ENCODE measurements at places on chromosomes 16 and 17. TPM values are rescaled to one million over a fixed set of nuclear protein-coding genes. Genes with fewer than 3 reads are reported as not detected.
A peak's percentile ranks its signal among the peaks of the same experiment; 100 is the strongest.

- H3K36me3 ChIP-seq, result peaks cover 11% of the 10 kb centered on the region
- peak overlapping the region; percentile 94 for H3K27ac ChIP-seq
- H3K4me1 ChIP-seq, result peaks cover 81% of the 10 kb centered on the region
- no peaks in the 10 kb centered on the region for H3K27me3 ChIP-seq
Observed at GRCh38 chr17:56912105-56912999, 1.5 kb downstream of the TRIM25 start.

DNA sequence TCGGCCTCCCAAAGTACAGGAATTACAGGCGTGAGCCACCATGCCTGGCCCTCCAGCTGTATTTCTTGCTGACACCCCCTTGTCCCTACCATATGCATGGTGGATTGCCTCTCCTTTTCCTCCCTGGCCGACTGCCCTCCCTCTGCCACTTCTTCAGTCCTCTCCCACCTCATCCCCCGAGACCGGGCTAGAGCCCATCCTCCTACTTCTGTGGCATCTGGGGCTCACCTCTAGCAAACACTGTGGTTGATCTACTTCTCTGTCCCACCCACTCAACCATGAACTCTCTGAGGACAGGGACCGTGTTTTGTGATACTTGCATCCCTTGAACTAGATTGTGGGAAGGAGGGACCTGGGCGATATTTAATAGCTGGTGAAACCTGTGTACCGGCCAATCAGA lies 7.5 kb upstream of the AXIN2 start:
- H3K36me3 ChIP-seq, result no peaks in the 10 kb centered on the region
- DNase-seq, result no peak
- H3K27ac ChIP-seq, result no peak overlapping the region
- H3K4me3 ChIP-seq, result no peak overlapping the region

DNA sequence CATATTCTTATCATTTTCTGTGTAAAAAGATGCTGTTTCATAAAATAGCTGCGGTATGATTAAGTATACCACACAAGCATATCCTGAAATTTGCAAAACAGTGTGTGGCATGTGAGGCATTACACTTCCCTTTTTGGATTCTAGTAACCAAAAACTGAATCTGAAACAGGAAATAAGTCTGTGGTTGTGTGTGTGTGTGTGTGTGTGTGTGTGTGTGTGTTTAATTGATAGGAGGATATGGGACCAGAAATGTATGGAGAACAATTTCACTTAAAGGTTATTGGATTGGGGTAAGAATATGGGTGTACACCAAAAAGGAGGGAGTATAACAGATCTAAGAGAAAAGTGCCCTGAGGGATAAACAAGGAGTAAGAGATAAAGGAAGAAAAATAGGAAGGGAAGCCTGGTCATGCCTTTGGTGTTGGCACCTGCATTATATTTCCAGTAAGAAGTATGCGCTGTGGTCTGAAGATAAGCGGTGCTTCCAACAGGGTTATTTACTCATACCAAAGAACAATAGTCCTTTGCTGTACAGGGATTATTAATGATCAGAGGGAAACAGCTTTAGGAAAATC lies 4.0 kb downstream of the LYRM1 start:
- peaks cover 82% of the 10 kb centered on the region for H3K4me1 ChIP-seq
- no peaks in the 10 kb centered on the region for H3K36me3 ChIP-seq
- peak; percentile 74 for DNase-seq
- H3K27ac ChIP-seq, result peak overlapping the region; percentile 98
- peak overlapping the region; percentile 11 for H3K4me3 ChIP-seq

- H3K4me3 ChIP-seq, result no peak overlapping the region
- no peaks in the 10 kb centered on the region for H3K36me3 ChIP-seq
- DNase-seq, result no peak
Observed at GRCh38 chr17:18947866-18948265, 4.1 kb upstream of the SLC5A10 start.

DNA sequence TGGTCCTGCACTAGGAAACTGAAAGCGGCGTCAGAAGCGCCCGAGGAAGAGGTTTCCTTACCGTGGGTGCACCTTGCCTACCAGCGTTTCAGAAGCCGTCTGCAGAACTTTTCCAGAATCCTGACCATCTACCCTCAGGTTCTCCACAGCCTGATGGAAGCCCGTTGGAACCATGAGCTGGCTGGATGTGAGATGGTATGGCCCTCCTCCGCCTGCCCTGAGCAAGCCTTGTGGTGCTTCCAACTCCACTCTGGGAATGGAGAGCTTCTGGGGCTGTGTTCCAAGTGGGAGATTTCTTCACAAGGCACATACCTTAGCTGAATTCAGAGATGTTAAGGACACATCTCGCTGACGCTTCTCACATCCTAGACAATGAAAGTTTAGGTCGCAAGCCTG lies 51.8 kb upstream of the ENDOV start:
- peaks cover 92% of the 10 kb centered on the region for H3K36me3 ChIP-seq
- no peak overlapping the region for H3K4me3 ChIP-seq
- H3K4me1 ChIP-seq, result no peaks in the 10 kb centered on the region
- H3K27ac ChIP-seq, result no peak overlapping the region
- no peak for DNase-seq

GRCh38 chr16:16983582-16983981 lies 487.2 kb downstream of the XYLT1 start:
- no peak overlapping the region for H3K27ac ChIP-seq
- no peaks in the 10 kb centered on the region for H3K36me3 ChIP-seq
- H3K27me3 ChIP-seq, result no peaks in the 10 kb centered on the region
- DNase-seq, result no peak

DNA sequence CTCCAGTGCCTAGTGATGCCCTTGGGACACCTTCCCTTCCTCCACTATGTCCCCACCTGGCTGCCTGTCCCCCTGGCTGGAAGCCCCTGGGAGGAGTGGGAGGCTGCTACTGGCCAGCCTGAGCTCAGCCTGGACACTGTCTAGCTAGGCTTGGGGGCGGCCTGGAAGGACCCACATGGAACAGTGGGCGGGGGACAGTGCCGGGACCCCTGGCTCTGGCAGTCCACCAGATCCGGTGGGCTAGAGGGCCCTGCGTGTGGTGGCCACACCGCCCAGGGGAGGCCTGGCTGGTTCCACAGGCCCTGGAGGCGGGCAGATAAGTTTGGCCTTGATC lies 388.0 kb upstream of the TNRC6C start:
- H3K36me3 ChIP-seq, result no peaks in the 10 kb centered on the region
- peaks cover 10% of the 10 kb centered on the region for H3K4me1 ChIP-seq
- no peaks in the 10 kb centered on the region for H3K27me3 ChIP-seq

- peaks cover 19% of the 10 kb centered on the region for H3K36me3 ChIP-seq
- H3K27ac ChIP-seq, result no peak overlapping the region
- DNase-seq, result no peak
- no peaks in the 10 kb centered on the region for H3K27me3 ChIP-seq
- no peak overlapping the region for H3K4me3 ChIP-seq
- H3K4me1 ChIP-seq, result peaks cover 7% of the 10 kb centered on the region
Observed at GRCh38 chr17:82006468-82007227, 16.0 kb downstream of the CENPX start.

Gene CBX8
- total RNA-seq, result 12.0 TPM

Gene DDX42
- total RNA-seq, result 205 TPM

Measured in stomach (tissue), 19 donors.